ENCODE measurements at places on chromosomes 5 and 9. TPM values are rescaled to one million over a fixed set of nuclear protein-coding genes. Genes with fewer than 3 reads are reported as not detected.

GPR107 gene
- 7.3 TPM for polyA plus RNA-seq

TMEM252 gene
- polyA plus RNA-seq = not detected

UBAP2 gene
- 57.7 TPM for polyA plus RNA-seq

SGCD gene
- polyA plus RNA-seq = 0.05 TPM

QRFP gene
- polyA plus RNA-seq = not detected

MTX3 gene
- polyA plus RNA-seq = 9.4 TPM

INSL4 gene
- polyA plus RNA-seq = not detected

SCGB3A2 gene
- polyA plus RNA-seq = 256 TPM

Measured in GM23338 (cell line).